Fibroblast of skin of left quadriceps (primary cell): ENCODE measurements at places on chromosomes 5 and 9.
A peak's percentile ranks its signal among the peaks of the same experiment; 100 is the strongest.

DNA sequence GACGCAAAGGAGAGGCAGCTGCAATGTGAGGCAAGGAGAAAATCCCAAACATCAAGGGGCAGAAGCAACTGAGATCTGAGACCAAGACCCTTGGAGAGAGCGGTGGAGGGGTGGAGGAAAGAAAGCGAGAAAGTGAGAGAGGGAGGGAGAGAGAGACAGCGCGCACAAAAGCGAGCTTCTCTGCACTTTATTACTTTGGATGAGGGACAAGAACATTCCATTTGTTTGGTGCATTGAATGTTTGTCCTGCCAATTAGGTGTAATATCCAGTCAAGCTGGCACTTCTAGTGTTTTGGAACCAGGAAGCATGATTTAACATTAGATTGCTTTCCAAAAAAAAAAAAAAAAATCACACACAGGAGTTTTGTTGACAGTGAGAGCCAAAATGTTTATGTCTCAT, 1.4 kb downstream of the CAST start:
- DNase-seq = no peak

GRCh38 chr5:81513982-81514381, 120.0 kb upstream of the ACOT12 start:
- DNase-seq = no peak

- no peak for DNase-seq
Observed at GRCh38 chr9:99732715-99733114, 89.0 kb upstream of the NR4A3 start.

DNA sequence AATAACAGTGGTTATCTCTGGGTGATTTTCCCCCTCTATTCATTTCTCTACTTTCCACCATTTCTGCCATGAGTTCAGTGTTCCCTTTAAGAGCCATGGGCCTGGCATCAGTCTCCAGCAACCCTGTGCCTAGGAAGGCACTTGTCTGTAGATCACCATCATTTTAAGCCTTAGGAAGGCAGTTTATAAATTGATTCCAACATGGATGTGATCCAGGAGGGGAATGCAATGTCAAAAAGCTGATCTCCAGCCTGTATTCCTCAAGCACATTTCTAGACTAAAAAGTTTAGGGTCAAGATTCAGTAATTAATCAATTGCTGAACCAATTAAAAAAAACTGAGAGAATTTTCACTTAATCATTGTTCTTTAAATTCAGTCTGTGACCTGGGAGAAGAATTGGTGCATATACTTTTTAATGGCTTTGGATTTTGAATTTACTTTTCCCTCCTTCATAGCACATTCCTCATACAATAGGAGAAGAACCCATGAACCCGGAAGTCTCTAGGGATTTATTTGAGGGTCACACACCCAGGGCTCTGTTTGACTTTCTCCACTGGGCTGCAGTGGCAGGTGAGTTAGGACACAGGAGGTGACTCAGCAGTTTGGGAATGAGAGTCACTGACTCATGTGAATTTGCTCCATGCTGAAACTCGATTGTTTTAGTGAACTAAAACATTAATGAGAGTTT, 6.1 kb upstream of the ERMP1 start:
- no peak for DNase-seq

GRCh38 chr5:54173251-54173650, 137.1 kb downstream of the ARL15 start:
- no peak for DNase-seq

- peak; percentile 42 for DNase-seq
Observed at GRCh38 chr5:59615272-59615671, 278.3 kb downstream of the PDE4D start.

GRCh38 chr9:113533335-113534225, 70.1 kb downstream of the RGS3 start:
- no peak for DNase-seq

DNA sequence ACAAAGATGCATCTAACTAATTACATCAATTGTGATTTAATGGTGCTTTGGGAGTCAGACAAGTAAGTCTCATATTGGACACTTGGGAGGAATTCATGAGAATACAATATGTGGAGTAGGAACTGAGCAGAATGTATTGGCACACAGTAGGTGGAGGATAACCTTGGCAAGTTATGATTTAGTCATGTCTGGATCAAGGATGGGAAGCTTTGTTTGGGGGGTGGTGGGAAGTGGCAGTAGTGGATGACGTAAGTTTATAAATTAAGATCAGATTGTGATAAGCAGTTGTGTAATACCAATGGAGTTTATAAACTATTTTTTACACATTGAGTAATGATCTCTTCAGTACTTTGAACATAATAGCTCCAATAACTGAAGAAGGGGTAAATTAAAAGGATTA, 67.0 kb downstream of the SGCD start:
- no peak for DNase-seq

- no peak for DNase-seq
Observed at GRCh38 chr9:21153336-21154017, 11.8 kb upstream of the IFNW1 start.

DNA sequence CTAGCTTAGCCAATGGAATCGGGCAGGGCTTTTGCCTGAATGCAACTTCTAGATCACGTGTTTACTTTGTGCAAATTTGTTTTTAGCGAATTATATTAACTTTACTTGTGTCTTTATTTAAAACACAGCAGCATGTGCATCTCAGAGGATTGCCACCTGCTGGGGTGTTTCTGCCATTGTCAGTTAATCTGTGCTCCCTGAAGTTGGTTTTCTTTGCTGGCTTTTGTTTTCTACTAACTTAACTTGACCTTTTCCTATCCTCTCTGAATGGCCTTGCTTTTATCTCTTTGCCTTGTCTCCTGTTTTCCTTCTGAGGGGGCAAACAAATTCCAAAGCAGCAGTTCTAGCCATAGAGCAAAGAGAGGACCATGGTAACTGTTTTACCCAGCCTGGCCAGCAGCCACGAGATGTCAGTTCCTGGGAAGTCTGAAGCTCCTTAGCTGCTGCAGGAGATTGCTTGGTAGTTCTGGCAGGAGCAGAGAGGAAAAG, 67.6 kb downstream of the ARHGEF28 start:
- DNase-seq = no peak

DNA sequence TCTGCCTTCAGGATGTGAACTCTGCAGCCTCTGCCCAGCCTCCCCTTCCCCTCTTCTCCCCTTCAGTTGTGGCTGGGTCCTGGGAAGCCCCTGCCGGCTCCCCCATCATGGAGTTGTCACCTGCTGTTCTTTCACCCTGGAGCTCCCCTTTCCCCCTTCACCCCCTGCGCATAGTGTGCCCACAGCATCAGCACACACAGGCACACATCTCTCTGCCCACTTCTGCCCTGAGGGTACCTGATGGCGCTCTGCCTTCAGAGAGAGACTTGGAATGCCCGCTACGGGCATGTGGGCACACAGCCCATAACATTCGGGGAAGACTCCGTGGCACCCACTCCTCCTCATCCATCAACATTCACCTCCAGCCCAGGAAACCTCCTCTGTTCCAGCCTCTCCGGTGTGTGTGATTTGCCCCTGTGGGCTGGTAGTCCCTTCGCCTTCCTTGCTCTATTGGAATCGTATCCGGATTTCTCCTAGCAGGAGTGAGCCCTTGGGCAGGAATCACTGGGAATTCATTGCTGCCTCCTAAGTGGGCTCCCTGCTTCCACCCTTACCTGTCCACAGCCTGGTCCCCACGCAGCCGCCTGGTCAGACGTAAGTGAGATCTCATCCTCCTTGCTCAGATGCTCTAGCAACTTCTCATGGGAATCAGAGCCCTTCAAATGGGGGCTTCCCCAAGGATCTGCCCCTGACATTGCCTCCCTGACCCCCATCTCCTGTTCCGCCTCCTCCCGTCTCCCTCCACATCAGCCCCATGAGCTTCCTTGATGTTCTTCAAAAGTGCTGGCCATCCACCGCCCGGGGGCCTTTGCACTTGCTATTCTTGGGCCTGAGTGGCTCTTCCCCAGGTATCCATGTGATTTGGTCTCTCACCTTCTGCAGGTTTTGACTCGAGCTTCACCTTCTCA, 61.5 kb upstream of the CTSL start:
- DNase-seq = no peak

DNA sequence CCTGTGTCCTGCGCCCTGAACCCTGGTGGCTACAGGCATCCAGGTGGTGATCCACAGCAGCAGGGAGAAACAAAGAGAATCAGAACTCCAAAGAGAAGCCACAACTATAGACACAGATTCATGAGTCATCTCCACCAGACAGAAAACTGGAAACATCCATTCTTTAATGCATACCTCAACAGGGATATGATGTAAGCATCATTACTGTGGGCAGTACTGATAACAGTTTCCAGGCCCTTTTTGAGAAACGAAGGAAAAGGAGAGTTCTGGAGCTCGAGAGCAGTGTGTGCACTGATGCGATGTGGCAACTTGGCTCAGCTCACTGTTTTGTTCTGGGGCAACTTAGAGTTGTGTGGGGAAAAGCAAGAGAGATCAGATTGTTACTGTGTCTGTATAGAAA, 215.6 kb upstream of the ADAMTS16 start:
- no peak for DNase-seq

DNA sequence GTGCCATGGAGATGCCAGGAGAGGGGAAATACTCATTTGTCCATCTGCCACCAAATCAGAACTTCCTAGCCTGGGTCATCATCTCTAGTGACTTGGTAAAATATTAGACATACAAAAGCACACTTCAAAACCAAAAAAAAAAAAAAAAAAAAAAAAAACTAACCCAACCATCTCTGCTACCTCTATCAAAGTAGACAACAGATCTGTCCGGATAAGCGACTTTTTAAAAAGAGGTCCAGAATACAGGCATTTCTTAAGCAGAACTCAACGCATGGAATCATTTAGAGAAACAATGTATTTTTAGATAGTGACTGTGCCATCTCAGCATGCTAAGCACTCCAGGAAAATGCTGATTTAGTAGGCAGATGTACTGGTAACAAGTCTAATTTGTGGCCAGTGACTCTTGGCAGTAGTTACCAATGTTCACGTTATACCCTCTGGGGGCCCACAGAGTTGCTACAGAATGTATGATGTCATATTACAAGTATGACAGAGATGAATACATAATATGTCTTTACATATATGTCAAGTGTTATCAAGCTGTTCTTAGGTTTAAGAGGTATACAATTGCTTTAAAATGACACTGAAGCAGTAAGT, 107.8 kb downstream of the SMIM23 start:
- DNase-seq = peak; percentile 66

- no peak for DNase-seq
Observed at GRCh38 chr9:116464987-116465571, 222.0 kb upstream of the TRIM32 start.

GRCh38 chr5:147658293-147658932, 124.1 kb downstream of the JAKMIP2 start:
- DNase-seq = no peak

GRCh38 chr5:127975961-127976360, 107.6 kb upstream of the SLC12A2 start:
- DNase-seq = no peak

DNA sequence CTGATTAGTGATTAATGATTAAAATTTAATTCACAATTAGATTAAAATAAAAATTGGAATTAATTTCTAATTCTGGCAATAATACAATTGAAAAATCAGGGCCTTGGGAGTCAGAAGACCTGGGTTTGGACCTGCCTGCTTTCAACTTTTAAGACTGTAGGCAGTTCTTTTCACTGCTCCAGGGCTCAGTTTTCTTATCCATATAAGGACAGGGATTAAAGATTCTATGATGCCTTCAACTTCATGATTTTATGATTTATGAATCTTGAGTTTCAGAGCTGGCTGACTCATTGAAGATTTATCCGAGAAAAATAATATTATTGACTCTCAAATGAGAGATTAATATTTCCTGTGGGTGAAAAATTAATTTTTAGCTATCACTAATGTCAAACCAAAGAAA, 208.6 kb upstream of the ANKH start:
- DNase-seq = no peak

DNA sequence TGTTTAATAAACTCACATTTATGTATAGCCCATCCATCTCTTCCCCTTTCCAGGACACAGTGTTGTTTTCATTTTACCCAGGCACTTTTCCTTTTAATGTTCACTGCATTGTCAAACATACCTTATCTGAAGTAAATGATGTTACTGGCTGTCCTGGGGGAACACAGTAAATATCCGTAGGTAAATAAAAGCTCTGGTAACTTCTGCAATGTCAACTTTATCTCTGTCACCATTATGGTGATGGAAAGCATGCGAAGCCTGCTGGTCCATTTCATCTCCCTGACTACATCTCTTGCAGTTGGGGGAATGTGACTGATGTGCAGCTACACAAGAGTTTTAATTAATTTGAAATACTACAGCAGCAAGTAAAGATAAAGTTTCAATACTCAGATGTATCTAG, 1162.1 kb upstream of the SEMA6A start:
- DNase-seq = no peak

- DNase-seq = peak; percentile 68
Observed at GRCh38 chr5:55668356-55668755, 43.8 kb downstream of the SLC38A9 start.

GRCh38 chr9:125651576-125652232, 55.3 kb downstream of the MAPKAP1 start:
- no peak for DNase-seq

- no peak for DNase-seq
Observed at GRCh38 chr5:172243302-172243701, 40.3 kb downstream of the UBTD2 start.

DNA sequence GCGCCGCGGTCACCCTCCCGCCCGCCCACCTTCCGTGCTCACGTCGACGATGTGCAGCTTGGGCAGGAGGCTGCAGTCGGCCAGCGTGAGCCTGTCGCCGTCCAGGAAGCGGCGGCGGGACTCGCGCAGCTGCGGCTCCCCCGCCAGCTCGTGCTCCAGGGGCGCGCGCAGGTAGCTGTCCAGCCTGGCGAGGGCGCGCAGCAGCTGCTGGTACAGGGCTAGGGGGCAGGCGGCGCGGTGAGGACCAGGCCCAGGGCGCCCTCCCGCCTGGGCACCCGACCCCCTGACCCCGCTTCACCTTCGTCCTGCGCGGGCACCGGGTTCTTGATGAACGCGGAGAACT, 1.5 kb downstream of the CLIC3 start:
- DNase-seq = no peak

DNA sequence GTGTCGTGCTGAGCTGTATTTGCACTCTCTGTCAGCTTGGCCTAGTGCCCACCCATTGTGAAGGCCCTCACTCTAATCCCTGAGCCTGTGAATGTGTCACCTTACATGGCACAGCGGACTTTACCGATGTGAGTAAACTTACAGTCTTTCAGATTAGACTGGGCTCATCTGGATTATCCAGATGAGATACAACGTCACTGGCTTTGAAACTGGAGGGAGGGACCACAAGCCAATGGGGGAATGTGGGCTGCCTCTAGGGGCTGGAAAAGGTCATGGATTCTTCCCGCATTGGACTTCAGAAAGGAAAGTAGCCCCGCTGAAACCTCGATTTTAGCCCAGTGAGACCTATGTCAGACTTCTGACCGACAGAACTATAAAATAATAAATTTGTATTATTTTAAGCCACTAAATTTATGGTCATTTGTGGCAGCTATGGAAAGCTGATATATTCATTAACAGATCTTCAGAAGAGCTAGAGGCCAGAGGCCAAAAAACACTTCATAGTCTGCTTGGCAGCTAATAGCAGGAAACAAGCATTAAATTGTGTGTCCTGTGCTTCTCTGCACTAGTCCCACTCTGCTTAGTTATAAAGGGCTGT, 139.0 kb upstream of the GAS1 start:
- DNase-seq = no peak

- DNase-seq = no peak
Observed at GRCh38 chr5:59137846-59138245, 555.0 kb downstream of the RAB3C start.
